Pancreas (tissue), 10 donors: ENCODE measurements at places on chromosomes 4 and X.

GRCh38 chr4:153177841-153178240 is 26.4 kb upstream of the TRIM2 start:
- DNase-seq = no peak

DNA sequence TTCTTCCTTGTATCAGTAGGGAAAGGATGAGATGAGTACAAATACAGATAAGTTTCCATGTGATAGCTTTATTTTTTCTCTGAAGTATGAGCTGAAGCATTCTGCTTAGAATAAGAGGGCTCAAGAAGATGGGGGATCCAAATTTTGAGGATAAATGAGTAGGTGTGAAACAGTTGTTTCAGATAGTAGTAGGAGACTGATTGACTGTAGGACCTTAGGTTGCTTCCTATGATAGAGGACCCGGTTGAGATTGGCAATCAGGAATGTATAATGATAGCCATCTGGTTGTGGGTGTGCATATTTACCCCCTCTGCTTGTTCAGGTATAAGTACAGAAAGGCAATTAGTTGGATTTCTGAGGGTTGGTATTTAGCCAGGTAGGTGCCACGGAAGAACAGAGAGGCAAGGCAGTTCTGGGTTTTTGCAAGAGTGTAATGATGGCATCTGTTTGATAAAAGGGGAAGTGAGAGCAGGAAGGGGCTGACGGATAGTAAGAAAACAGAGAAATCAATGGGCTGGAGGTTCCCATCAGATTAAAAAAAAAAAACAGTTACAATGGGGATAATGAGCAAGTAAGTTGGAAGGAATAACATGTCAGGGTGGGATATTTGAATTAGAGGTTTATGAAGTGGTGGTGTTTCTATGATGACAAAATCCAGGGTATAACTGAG is 13.7 kb downstream of the OCRL start:
- no peak for DNase-seq

- DNase-seq = no peak
Observed at GRCh38 chr4:169810325-169811323, 52.9 kb upstream of the HPF1 start.

GRCh38 chrX:13520351-13520750 is 49.0 kb upstream of the EGFL6 start:
- DNase-seq = no peak

DNA sequence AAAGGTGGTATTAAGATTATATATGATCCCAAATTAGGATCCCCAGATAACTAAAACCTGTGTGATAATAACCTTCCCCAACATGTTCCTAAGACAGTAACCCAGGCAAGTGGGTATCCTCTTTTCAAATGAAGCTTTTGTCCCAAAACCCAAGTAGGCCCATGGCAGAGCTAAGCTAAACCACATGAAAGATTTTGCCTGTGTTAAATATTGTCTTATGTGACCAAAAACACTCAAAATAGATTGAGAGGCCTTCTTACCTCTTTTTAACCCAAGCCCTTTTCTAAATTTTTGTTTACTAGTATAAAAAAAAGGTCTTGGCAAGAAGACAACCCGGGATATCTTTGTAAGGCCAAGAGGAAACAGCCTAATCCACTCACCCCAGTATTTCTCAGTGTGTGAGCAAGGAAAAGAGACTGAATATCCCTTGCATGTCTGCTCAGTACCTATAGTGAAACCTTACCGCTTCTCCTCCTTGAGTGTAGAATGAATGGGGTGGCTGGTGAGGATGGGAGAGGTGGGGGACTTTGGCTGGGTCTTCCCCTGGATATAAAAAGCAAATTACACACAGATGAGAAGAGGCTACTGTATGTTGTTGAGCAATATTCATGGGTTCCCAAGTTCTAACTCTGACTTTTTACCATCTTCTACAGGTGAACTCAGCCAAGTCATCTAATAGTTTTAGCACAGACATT is 188.8 kb upstream of the BMP3 start:
- no peak for DNase-seq

DNA sequence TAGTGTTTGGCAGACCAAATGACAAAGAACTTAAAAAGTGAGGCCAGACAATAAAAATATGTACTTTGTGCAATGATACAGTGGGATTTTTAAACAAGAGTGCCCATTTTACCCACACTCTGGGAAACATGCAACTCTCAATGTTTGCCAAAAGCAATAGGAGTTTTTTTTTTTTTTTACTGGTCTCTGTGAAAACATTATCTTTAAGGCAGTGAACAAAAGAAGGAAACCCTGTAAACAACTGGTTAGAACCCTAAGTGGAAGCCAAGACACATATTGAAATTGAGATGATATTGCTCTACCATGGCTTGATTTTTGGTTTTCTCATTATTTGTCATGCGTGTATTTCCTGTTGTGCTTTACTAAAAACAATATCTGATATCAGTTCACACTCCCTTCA is 67.2 kb upstream of the PPP3CA start:
- no peak for DNase-seq

DNA sequence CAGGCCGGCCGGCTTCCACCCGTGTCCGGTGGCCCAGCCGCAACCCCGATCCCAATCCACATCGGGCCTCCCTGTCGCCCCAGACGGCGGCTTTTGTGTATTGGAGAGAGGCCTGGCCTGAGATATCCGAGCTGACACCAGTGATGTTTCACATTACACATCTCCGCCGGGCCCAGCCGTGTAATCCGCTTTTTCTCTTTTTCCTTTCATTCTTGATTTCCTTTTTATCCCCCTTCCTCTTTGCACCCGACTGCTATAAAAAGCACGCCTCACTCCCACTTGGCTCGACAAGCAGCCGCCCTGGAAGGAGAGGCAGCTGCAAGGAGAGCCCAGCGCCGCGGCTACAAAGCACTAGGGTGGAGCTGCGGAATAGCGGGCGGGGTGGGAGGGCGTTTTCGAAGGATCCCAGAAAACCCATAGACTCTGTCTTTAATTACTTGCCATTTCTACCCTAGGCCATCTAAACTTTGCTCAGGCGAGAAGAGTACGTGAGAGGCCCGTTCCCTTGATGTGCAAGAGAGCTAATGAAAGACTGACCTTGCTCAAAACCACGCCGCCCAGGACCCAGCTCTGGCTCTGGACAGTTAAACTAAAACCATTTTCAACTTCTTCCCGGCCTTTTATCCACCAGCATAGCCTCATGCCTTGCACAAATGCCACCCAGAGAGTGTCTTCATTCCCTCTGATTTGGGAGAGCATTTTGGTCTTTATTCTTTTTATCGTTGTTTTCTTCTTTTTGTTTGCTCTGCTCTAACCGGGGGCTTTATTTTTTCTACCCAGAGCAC is 3.2 kb downstream of the PITX2 start:
- no peak for DNase-seq

DNA sequence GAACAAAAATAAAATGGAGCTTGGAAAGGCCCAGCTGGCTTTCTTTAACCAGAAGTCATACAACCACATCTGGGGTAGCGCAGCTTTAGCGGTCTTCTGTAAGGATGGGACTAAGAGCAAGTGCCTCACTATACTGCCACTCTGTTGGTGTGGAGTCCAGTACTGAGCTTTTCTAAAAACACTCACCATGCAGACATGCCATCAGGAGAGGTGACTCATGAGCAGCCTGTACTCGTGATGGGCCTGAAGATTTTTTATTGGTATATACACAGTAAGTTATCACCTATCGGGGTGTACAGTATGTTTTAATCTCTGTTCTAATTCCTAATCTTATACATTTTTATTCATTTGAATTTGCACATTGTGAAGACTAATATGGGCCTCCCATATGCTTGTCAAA is 9.6 kb downstream of the PPP3CA start:
- DNase-seq = no peak

- DNase-seq = no peak
Observed at GRCh38 chrX:106170318-106170717, 2.2 kb downstream of the PWWP3B start.

DNA sequence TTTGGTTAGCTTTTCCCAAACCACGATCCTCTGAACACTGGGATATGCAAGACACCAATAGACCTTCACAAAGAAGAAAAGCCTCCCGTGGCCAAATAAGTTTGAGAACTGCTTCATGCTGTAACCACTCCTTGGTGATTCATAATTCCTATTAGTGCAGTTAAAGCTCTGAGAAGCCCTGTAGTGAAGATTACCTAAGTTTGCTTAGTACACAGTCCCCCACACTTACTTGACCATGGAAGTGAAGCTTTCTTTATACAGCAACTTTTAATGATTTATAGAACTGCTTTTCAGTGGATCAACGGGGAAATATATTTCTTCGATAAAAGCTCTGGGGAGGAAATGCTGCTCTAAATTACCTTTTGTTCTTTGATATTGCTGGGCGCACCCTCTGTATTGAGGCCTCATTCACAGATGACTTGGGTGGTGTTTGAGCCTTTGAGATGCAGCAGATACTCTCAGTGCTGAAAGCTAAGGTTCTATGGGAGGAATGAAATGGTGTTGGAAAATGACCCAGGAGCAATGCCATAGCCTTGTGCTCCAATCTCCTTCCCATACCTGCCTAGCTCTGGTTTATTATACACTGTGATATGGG is 67.4 kb downstream of the CBLL2 start:
- no peak for DNase-seq

DNA sequence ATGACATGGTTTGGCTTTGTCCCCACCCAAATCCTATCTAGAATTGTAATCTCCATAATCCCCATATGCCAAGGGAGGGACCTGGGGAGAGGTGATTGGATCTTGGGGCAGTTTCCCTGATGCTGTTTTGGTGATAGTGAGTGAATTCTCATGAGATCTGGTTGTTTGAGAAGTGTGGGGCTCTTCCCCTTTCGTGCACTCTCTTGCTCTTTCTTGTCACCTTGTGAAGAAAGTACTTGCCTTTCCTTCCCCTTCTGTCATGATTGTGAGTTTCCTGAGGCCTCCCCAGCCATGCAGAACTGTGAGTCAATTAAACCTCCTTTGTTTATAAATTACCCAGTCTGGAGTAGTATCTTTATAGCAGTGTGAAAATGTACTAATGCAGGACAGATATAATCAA is 36.4 kb upstream of the FREM3 start:
- no peak for DNase-seq

- no peak for DNase-seq
Observed at GRCh38 chrX:2863646-2864045, 34.9 kb downstream of the GYG2 start.

- no peak for DNase-seq
Observed at GRCh38 chr4:84846985-84847384, 119.5 kb downstream of the WDFY3 start.

- DNase-seq = no peak
Observed at GRCh38 chr4:155530857-155531256, 135.8 kb upstream of the GUCY1A1 start.

GRCh38 chr4:40858962-40859361 is 109.2 kb downstream of the NSUN7 start:
- DNase-seq = no peak

GRCh38 chrX:77723681-77724080 is 62.3 kb downstream of the ATRX start:
- no peak for DNase-seq

DNA sequence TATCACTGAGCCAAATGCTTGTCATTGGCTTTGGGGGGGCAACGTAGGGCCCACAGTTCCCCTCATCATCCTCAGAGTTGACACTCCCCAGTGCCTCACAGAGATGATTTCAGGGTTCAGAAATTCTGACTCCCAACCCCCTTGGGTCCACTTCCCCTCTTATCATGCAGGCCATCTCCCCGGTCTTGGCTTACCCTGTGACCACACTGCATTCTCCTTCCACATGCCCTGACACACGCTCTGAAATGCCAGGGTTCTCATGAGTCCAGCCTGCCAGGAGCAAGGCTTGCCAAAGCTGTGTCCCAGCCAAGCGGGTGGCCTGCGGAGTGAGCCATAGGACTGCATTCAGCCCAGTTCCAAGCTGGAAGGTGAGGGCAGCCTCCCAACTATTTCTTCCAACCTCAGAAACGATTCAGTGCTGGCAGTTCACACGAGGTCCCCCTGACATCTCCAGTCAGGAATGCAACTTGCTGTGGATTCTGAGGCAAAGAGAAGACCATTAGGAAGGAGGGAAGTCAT is 101.2 kb downstream of the SMIM20 start:
- DNase-seq = peak; percentile 55

DNA sequence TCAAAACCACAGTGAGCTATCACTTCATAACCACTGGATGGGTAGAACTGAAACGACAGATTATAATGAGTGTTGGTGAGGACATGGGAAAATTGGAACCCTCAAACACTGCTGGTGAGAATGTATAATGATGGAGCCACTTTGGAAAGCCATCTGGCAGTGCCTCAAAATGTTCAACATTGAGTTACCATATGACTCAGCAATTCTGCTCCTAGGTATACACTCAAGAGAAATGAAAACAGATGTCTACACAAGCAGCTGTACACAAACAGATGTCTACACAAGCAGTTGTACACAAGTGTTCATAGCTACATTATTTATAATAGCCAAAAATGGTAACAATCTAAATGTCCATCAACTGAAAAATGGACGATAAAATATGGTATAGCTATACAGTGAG is 143.9 kb downstream of the PDGFRA start:
- DNase-seq = no peak

- no peak for DNase-seq
Observed at GRCh38 chr4:22730021-22730420, 37.3 kb downstream of the GBA3 start.

DNA sequence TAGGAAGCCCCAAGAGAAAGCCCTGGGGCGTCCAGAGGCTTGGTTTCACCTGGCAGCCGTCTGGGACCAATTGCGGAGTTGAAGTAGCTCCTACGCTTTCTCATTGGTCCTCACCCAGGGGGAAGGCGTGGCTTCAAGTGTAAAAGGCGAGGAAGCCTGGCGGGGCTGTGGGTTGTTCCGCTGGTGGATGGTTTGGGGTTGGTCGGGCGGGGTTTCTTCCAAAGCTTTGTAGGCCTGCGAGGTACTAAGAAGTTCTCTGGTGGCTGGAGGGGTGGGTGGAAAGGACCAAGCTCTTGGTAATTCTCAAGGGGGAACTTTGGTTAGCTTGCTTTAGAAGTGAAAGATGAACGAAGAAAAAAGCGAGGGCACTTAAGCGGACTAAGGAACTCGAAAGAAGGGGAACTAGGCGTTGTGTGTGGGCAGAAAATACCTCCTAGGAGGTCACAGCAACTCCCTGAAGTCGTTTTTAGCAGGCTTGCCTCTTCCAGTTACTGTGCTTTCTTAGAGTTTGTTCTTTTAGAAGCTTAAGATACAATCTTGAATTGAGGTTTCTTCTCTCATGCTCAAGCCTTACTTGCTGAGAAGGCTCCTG is 36.6 kb downstream of the CCNG2 start:
- DNase-seq = peak; percentile 33

DNA sequence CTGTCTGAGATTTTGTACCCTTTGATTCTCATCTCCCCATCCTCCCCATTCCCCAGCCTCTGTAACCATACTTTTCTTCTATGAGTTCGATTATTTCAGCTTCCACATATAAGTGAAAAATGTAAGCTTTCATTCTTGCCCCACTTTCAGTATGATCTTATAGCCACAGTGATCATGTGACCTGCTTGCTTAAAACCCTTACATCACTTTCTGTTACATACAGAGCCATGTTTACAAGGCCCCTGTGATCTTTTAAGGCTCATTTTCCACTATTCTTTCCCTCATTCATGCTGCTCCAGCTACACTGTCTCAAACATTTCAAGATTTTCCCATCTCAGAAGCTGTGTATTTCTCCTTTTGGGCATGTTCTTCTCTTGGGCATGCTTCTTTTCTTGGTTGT is 147.7 kb downstream of the DCK start:
- DNase-seq = no peak
